ENCODE measurements at places on chromosomes 2 and 18. TPM values are rescaled to one million over a fixed set of nuclear protein-coding genes. Genes with fewer than 3 reads are reported as not detected.

Gene ZNF804A
- total RNA-seq: 0.13 TPM

Gene GALNT13
- 0.40 TPM for total RNA-seq

Gene DTNA
- 1.3 TPM for total RNA-seq

Gene MRPL30
- 26.9 TPM for total RNA-seq

Gene POTEC
- total RNA-seq: not detected

Gene SLC4A5
- total RNA-seq: 2.8 TPM

DNA sequence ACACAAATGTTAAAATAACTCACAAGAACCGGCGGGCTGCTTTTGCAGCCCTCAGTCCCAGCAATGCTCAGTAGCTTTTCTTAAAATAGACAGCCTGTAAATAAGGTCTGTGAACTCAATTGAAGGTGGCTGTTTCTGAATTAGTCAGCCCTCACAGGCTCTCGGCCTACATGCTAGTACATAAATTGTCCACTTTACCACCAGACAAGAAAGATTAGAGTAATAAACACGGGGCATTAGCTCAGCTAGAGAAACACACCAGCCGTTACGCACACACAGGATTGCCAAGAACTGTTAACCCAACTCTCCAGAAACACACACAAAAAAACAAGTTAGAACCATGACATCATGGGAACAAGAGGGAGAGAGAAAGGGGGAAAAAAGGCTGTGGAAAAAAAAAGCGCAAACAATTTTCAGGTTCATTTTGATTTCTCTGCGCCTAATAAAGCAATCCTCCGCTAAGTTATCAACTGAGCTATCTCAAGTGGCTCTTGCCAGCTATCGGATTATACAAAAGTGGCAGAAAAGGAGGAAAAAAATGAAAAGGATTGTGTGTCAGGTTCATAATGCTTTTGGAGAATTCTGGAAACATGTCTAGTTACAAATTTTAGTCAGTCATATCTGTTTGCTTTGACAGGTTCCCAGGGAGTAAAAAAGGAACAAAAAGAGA is 89.1 kb downstream of the ZEB2 start:
- no peaks in the 10 kb centered on the region for H3K4me1 ChIP-seq
- no peaks in the 10 kb centered on the region for H3K36me3 ChIP-seq
- H3K27me3 ChIP-seq: no peaks in the 10 kb centered on the region
- H3K4me3 ChIP-seq: no peak overlapping the region
- H3K27ac ChIP-seq: peak overlapping the region; percentile 25
- no peak for DNase-seq

GRCh38 chr2:96175951-96176350 is 30.7 kb upstream of the DUSP2 start:
- no peak for DNase-seq
- no peaks in the 10 kb centered on the region for H3K4me1 ChIP-seq
- H3K27me3 ChIP-seq: no peaks in the 10 kb centered on the region
- H3K27ac ChIP-seq: no peak overlapping the region
- no peak overlapping the region for H3K4me3 ChIP-seq
- H3K36me3 ChIP-seq: no peaks in the 10 kb centered on the region

GRCh38 chr18:37493352-37493935 is 72.2 kb downstream of the CELF4 start:
- H3K4me1 ChIP-seq: no peaks in the 10 kb centered on the region
- DNase-seq: no peak
- H3K36me3 ChIP-seq: no peaks in the 10 kb centered on the region
- no peak overlapping the region for H3K4me3 ChIP-seq
- H3K27me3 ChIP-seq: no peaks in the 10 kb centered on the region

GRCh38 chr2:151729415-151729811 is 4.9 kb downstream of the NEB start:
- no peaks in the 10 kb centered on the region for H3K4me1 ChIP-seq
- no peak for DNase-seq
- H3K27ac ChIP-seq: no peak overlapping the region
- H3K4me3 ChIP-seq: no peak overlapping the region
- H3K27me3 ChIP-seq: no peaks in the 10 kb centered on the region

- no peak within 1 kb of the TSS for H3K4me3 ChIP-seq
- peak within 1 kb of the TSS; percentile 52 for H3K27ac ChIP-seq
- H3K36me3 ChIP-seq: no peaks in the 10 kb centered on the region
- H3K27me3 ChIP-seq: no peaks in the 10 kb centered on the region
- H3K4me1 ChIP-seq: no peaks in the 10 kb centered on the region
Observed at GRCh38 chr2:143128681-143129580, at the start of gene ARHGAP15. TSS of gene ARHGAP15 (plus strand) at chr2:143129419.

GRCh38 chr2:237378650-237379049 is 35.3 kb downstream of the COL6A3 start:
- DNase-seq: no peak
- H3K27ac ChIP-seq: no peak overlapping the region
- no peaks in the 10 kb centered on the region for H3K4me1 ChIP-seq
- no peaks in the 10 kb centered on the region for H3K36me3 ChIP-seq

GRCh38 chr18:3456686-3457069 is 6.7 kb downstream of the TGIF1 start:
- H3K36me3 ChIP-seq: no peaks in the 10 kb centered on the region
- H3K4me1 ChIP-seq: peaks cover 13% of the 10 kb centered on the region
- peak; percentile 58 for DNase-seq
- peak overlapping the region; percentile 100 for H3K27ac ChIP-seq

GRCh38 chr18:10013621-10014543 is 100.1 kb downstream of the VAPA start:
- no peaks in the 10 kb centered on the region for H3K4me1 ChIP-seq
- H3K36me3 ChIP-seq: no peaks in the 10 kb centered on the region
- no peak overlapping the region for H3K4me3 ChIP-seq
- no peak for DNase-seq
- H3K27me3 ChIP-seq: no peaks in the 10 kb centered on the region

- no peaks in the 10 kb centered on the region for H3K36me3 ChIP-seq
- H3K27ac ChIP-seq: no peak overlapping the region
- H3K4me1 ChIP-seq: no peaks in the 10 kb centered on the region
- DNase-seq: no peak
- H3K27me3 ChIP-seq: no peaks in the 10 kb centered on the region
- H3K4me3 ChIP-seq: no peak overlapping the region
Observed at GRCh38 chr2:2739231-2739795, 408.2 kb upstream of the MYT1L start.

- no peak overlapping the region for H3K27ac ChIP-seq
- H3K4me1 ChIP-seq: no peaks in the 10 kb centered on the region
- H3K36me3 ChIP-seq: no peaks in the 10 kb centered on the region
Observed at GRCh38 chr2:11477994-11478393, 12.0 kb upstream of the E2F6 start.

DNA sequence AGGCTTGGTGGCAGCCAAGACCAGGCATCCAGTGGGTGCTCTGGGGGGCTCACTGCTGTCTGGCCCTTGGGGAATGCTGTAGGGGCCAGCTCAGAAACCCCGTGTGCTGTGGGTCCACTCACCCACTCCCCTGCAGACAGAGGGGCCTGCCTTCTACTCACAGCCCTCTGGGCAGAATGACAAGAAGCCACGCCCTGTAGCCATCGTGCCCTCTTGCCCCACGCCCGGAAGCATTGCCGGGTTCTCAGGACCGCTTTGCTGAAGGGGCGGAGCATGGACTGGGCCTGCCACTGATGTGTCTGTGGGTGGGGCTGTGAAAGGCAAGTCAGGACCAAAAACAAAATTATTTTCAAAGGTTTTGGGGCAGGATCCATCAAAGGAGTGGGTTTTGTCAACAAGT is 27.8 kb downstream of the GLI2 start:
- no peaks in the 10 kb centered on the region for H3K36me3 ChIP-seq
- no peaks in the 10 kb centered on the region for H3K27me3 ChIP-seq
- no peak overlapping the region for H3K4me3 ChIP-seq
- DNase-seq: peak; percentile 63
- no peaks in the 10 kb centered on the region for H3K4me1 ChIP-seq

DNA sequence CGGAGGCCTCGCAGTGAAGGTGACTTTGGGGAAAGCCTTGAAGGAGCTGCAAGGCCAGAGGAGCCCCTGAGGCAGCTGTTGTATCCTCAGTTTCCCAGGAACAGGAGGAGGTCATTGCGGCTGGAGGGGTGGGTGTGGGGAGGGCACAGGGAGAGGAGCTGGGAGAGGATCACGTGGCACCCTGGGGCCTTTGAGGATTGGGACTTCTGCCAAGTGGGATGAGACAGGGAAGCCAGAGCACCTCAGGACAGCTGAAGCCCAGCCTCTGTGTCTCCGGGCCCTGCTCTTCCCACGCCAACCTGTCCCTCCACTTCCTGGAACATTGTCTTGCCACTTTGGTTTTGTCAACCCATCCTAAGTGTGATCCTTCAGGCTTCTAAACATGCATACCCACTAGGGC is 19.4 kb upstream of the RRM2 start:
- no peaks in the 10 kb centered on the region for H3K36me3 ChIP-seq
- H3K4me1 ChIP-seq: no peaks in the 10 kb centered on the region
- no peak for DNase-seq

GRCh38 chr2:10057231-10058107 is 14.1 kb downstream of the KLF11 start:
- H3K27me3 ChIP-seq: no peaks in the 10 kb centered on the region
- peak overlapping the region; percentile 74 for H3K27ac ChIP-seq

- no peak overlapping the region for H3K27ac ChIP-seq
- no peaks in the 10 kb centered on the region for H3K27me3 ChIP-seq
- H3K4me3 ChIP-seq: no peak overlapping the region
- no peaks in the 10 kb centered on the region for H3K4me1 ChIP-seq
Observed at GRCh38 chr2:203914546-203915182, 21.9 kb upstream of the ICOS start.

- no peaks in the 10 kb centered on the region for H3K36me3 ChIP-seq
- H3K4me1 ChIP-seq: no peaks in the 10 kb centered on the region
- H3K4me3 ChIP-seq: no peak overlapping the region
- H3K27ac ChIP-seq: no peak overlapping the region
- no peaks in the 10 kb centered on the region for H3K27me3 ChIP-seq
- DNase-seq: no peak
Observed at GRCh38 chr2:66547118-66547517, 112.2 kb downstream of the MEIS1 start.

- peak overlapping the region; percentile 78 for H3K4me3 ChIP-seq
- no peaks in the 10 kb centered on the region for H3K36me3 ChIP-seq
- no peak for DNase-seq
- no peak overlapping the region for H3K27ac ChIP-seq
Observed at GRCh38 chr2:135532581-135532980, 1.3 kb downstream of the R3HDM1 start.

- no peak overlapping the region for H3K27ac ChIP-seq
- H3K4me1 ChIP-seq: no peaks in the 10 kb centered on the region
- DNase-seq: no peak
- no peaks in the 10 kb centered on the region for H3K36me3 ChIP-seq
Observed at GRCh38 chr2:144133936-144134665, 385.8 kb downstream of the ZEB2 start.

DNA sequence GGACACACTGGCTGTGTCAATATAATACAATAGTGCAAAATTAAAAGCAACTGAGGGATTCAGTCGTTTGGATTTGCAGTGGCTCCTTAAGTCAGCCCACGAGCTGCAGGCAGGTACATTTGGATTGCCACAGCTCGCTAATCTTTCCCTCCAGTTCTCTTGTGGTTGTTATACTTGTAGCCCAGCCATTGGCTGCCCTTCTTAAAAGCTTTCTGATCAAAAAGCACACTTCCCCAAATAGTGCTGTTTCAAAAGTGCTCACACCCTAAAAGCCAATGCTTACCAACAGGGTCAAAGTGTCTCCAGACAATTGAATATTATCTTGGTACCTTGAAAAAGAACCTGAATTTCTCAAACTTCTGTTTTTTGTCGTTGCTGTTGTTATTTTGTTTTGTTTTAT is 404.7 kb upstream of the FAM98A start:
- H3K4me3 ChIP-seq: no peak overlapping the region
- no peaks in the 10 kb centered on the region for H3K36me3 ChIP-seq
- no peak overlapping the region for H3K27ac ChIP-seq
- no peaks in the 10 kb centered on the region for H3K4me1 ChIP-seq

DNA sequence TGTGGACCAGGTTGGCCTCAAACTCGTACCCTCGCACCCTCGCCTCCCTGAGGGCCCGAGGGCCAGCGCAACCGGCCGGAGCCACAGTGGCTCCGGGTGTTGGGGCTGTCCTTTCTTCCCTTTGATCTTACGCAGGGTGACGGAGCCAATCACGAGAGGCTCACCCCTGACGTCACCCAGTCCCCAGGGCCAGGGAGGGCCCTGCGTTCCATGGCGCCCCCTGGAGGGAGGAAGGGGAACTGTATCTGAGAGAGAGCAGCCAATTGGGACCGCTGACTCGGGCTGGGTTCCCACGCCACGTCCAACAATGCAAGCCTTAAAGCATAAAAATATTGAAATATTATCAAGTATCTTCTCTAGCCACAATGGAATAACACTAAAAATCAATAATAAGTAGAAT is 432.8 kb upstream of the LRRTM4 start:
- no peak overlapping the region for H3K27ac ChIP-seq
- H3K4me1 ChIP-seq: no peaks in the 10 kb centered on the region
- no peaks in the 10 kb centered on the region for H3K36me3 ChIP-seq
- H3K27me3 ChIP-seq: no peaks in the 10 kb centered on the region

DNA sequence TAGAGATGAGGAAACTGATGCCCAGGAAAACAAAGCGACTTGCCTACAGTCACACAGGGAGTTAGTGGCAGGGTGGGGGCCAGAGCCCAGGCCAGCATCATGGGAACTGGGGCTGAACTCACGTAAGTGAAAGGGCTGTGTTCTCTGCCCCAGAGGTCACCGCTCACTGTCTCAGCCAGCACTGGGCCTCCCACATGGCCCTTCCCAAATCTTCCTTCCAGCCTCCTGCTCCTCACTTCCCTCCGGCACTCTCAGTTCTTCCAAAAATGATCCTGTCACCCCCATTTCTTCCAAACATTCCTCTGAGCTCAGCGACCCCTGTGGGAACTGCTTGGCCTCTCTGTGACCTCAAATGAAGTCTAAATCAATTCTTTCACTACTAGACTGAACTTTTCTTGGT is 90.5 kb upstream of the TMEM247 start:
- H3K4me3 ChIP-seq: no peak overlapping the region
- no peaks in the 10 kb centered on the region for H3K27me3 ChIP-seq
- no peaks in the 10 kb centered on the region for H3K36me3 ChIP-seq
- no peaks in the 10 kb centered on the region for H3K4me1 ChIP-seq
- no peak for DNase-seq
- no peak overlapping the region for H3K27ac ChIP-seq
